ENCODE measurements at places on chromosomes 4 and X. TPM values are rescaled to one million over a fixed set of nuclear protein-coding genes. Genes with fewer than 3 reads are reported as not detected.

DNA sequence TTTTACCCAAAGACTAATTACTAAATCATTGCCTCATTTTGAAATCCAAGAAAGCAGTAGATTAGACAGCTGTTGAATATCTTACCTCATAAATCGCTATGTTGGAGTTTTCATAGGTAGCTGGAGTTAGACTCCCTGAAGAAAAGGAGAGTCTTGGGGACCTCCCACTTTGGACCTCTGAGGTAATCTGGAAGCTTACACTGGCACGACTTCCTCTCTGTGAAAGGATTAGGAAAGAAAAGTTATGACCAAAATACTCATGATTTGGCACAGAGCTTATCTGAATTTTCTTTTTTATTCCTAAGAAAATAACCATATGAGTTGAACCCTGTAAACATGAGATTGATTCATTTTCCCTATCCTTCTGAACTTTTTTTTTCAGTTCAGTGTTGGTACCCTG, 40.6 kb downstream of the GUCY2F start:
- no peaks in the 10 kb centered on the region for H3K4me1 ChIP-seq
- no peaks in the 10 kb centered on the region for H3K27me3 ChIP-seq
- H3K4me3 ChIP-seq = no peak overlapping the region
- H3K36me3 ChIP-seq = no peaks in the 10 kb centered on the region
- no peak overlapping the region for H3K27ac ChIP-seq
- DNase-seq = no peak

GRCh38 chrX:42536286-42536685, 241.7 kb downstream of the PPP1R2C start:
- no peak overlapping the region for H3K27ac ChIP-seq
- no peak overlapping the region for H3K4me3 ChIP-seq
- no peaks in the 10 kb centered on the region for H3K36me3 ChIP-seq
- no peak for DNase-seq
- no peaks in the 10 kb centered on the region for H3K27me3 ChIP-seq

DNA sequence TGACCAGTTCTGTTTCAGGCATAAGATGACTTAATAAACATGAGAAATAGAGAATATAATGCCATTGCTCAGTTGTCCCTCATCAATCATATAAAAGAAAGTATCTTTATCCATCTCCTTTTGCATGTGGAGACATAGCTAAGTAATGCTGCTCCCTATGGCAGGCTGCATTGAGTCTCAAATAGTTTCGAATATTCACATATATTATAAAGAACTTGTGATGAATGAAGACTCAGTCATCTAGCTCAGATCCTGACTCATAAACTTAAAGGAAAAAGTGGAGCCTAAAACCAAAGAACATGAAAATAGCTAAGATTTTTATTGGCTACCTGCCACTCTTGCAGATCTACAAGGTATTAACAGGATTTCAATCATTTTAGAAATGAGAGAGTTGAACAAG, 11.7 kb upstream of the TLL1 start:
- no peak overlapping the region for H3K4me3 ChIP-seq
- H3K36me3 ChIP-seq = no peaks in the 10 kb centered on the region
- no peak for DNase-seq
- H3K27ac ChIP-seq = no peak overlapping the region

- H3K36me3 ChIP-seq = no peaks in the 10 kb centered on the region
- H3K27ac ChIP-seq = no peak overlapping the region
- DNase-seq = no peak
- no peak overlapping the region for H3K4me3 ChIP-seq
Measured at GRCh38 chr4:38411092-38411491, 252.9 kb upstream of the KLF3 start.

- H3K4me1 ChIP-seq = peaks cover 9% of the 10 kb centered on the region
- no peak overlapping the region for H3K27ac ChIP-seq
- H3K4me3 ChIP-seq = no peak overlapping the region
- no peaks in the 10 kb centered on the region for H3K36me3 ChIP-seq
Measured at GRCh38 chrX:154057791-154058190, 38.1 kb upstream of the IRAK1 start.

DNA sequence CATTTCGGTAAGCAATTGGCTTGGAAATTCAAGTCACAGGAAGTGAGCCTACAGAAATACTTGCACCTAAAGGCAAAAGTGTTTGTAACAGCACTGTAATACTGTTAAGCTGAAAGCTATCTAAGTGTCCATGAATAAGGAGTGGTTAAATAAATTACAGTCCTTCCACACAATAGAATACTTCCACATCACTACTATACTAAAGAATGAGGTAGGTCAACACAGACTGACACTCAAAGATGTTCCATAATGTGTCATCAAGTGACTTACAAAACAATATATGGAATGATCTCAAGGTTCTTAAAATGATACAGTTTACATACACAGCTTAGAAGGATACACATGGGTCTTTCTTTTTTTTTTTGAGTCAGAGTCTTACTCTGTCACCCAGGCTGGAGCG, 27.0 kb downstream of the SLC10A6 start:
- DNase-seq = no peak
- H3K4me1 ChIP-seq = peaks cover 4% of the 10 kb centered on the region
- no peak overlapping the region for H3K27ac ChIP-seq
- H3K4me3 ChIP-seq = no peak overlapping the region
- H3K27me3 ChIP-seq = no peaks in the 10 kb centered on the region

- H3K4me3 ChIP-seq = no peak overlapping the region
- H3K36me3 ChIP-seq = no peaks in the 10 kb centered on the region
- no peak overlapping the region for H3K27ac ChIP-seq
- DNase-seq = no peak
Measured at GRCh38 chr4:130985371-130985770, 1889.4 kb downstream of the C4orf33 start.

GRCh38 chr4:70236125-70236524, 6.3 kb upstream of the CSN3 start:
- no peaks in the 10 kb centered on the region for H3K27me3 ChIP-seq
- H3K4me3 ChIP-seq = no peak overlapping the region
- DNase-seq = no peak
- H3K4me1 ChIP-seq = no peaks in the 10 kb centered on the region
- H3K36me3 ChIP-seq = no peaks in the 10 kb centered on the region
- H3K27ac ChIP-seq = no peak overlapping the region

- H3K4me1 ChIP-seq = peaks cover 13% of the 10 kb centered on the region
- no peak overlapping the region for H3K27ac ChIP-seq
- no peaks in the 10 kb centered on the region for H3K27me3 ChIP-seq
- H3K4me3 ChIP-seq = no peak overlapping the region
- DNase-seq = no peak
Measured at GRCh38 chrX:2187352-2188115, 313.2 kb downstream of the DHRSX start.

GRCh38 chr4:7838136-7838782, 101.4 kb downstream of the AFAP1 start:
- H3K36me3 ChIP-seq = no peaks in the 10 kb centered on the region
- no peak overlapping the region for H3K4me3 ChIP-seq
- H3K4me1 ChIP-seq = peaks cover 26% of the 10 kb centered on the region
- no peak overlapping the region for H3K27ac ChIP-seq
- no peak for DNase-seq
- no peaks in the 10 kb centered on the region for H3K27me3 ChIP-seq

DNA sequence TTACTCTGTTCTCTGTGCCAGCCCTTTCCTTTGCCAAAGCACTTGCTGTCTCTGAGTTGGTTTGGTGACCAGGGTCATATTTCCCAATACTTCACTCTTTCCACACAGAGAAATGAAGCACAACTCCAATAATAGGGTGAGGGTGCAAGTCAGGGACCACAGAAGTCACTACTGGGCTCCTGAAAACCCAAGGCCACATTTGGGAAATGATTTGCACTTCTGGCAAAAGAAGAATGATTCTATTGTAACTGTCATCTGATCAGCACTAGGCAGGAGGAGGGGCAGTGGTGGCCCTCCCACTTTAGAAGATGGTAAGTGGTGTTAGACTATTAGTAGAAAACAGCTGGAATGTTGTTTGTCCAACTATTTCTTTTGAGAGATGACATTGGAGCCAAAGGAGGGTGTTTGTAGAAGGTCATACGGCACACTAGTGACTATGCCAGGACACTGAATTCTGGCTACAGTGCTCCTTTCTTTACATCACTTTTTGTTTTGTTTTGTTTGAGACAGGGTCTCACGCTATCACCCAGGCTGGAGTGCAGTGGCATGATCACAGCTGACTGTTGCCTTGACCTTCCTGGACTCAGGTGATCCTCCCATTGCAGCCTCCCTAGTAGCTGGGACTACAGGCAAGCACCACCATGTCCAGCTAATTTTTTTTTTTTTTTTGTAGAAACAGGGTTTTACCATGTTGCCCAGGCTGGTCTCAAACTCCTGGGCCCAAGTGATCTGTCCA, 10.8 kb upstream of the HADH start:
- no peak overlapping the region for H3K27ac ChIP-seq
- DNase-seq = no peak
- H3K4me1 ChIP-seq = no peaks in the 10 kb centered on the region
- H3K4me3 ChIP-seq = no peak overlapping the region
- no peaks in the 10 kb centered on the region for H3K36me3 ChIP-seq

- no peak overlapping the region for H3K27ac ChIP-seq
- no peak for DNase-seq
- no peaks in the 10 kb centered on the region for H3K36me3 ChIP-seq
- no peaks in the 10 kb centered on the region for H3K4me1 ChIP-seq
- H3K27me3 ChIP-seq = no peaks in the 10 kb centered on the region
Measured at GRCh38 chrX:67724359-67725110, 180.7 kb downstream of the AR start.

DNA sequence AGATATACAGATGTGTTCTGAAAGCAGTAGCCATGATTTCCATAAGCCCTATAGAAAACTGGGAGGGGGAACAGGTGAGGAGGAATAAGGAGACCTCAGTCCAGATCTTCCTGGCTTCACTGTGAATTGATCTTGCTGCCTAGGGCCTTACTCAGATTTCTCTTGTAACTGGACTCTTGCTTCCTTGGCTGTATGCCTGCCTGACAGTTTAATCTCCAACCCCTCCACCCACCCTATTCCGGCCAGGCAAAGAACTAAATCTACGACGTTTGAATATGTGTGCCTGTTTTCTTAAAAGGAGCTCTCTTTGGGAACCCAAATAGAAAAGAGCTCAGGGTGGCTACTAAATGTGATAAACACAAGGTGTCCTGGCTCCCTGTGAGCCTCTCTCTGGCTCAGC, 173.0 kb downstream of the GPC3 start:
- no peak for DNase-seq
- H3K27ac ChIP-seq = no peak overlapping the region
- H3K4me3 ChIP-seq = no peak overlapping the region
- no peaks in the 10 kb centered on the region for H3K27me3 ChIP-seq

DNA sequence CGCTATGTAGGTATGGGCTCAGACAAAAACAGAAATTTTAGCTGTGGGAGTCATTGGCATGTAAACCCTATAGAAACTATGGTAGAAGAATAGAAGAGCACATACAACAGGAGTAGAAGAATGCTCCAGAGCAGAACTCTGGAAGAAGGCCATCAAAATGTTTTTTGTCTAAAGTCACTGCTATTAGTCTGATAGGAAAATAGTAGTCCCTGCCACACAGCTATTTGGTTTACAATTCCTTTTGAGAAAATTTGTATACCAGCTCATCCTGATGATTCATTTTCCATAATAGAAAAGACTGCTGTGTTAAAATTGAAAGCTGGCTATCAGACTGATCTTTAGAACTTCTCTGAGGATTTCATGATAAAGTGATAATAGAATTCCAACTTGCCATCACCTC, 32.8 kb upstream of the ADAD1 start:
- H3K4me1 ChIP-seq = no peaks in the 10 kb centered on the region
- H3K36me3 ChIP-seq = no peaks in the 10 kb centered on the region
- H3K4me3 ChIP-seq = no peak overlapping the region
- no peaks in the 10 kb centered on the region for H3K27me3 ChIP-seq
- no peak overlapping the region for H3K27ac ChIP-seq

DNA sequence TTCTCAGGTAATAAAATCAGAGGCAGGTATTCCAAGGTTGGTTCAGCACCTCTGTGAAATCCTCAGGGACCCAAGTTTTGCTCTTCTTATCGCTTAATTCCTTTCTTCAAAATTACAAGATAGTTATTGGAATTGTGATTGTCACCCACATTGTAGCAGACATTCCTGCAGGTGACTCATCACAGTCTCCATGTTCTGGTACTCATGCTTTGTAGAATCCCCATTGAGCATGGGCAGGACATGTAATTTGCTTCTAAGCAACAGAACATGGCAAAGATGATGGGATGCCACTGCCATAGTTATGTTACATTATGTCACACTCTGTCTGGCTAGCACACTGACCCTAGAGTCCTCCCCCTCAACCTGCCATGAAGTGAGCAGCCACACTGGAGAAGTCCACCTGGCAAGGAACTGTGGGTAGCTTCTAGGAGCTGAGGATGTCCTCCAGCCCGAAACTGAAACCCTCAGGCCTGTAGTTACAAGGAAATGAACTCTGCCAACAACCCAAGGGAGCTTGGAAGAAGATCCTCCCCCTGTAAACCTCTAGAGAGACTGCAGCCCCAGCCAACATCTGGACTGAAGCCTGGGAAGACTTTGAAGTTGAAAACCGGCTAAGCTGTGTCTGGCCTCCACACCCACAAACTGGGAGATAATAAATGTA, 58.3 kb upstream of the GUCY1A1 start:
- H3K36me3 ChIP-seq = no peaks in the 10 kb centered on the region
- no peak for DNase-seq
- no peaks in the 10 kb centered on the region for H3K27me3 ChIP-seq
- no peaks in the 10 kb centered on the region for H3K4me1 ChIP-seq

- no peaks in the 10 kb centered on the region for H3K36me3 ChIP-seq
- no peak overlapping the region for H3K27ac ChIP-seq
- H3K27me3 ChIP-seq = peaks cover 27% of the 10 kb centered on the region
- DNase-seq = no peak
- peaks cover 44% of the 10 kb centered on the region for H3K4me1 ChIP-seq
Measured at GRCh38 chr4:153794006-153794405, 5.1 kb upstream of the SFRP2 start.

GRCh38 chr4:131430302-131430701, 1718.8 kb upstream of the PCDH10 start:
- no peak overlapping the region for H3K4me3 ChIP-seq
- DNase-seq = no peak

DNA sequence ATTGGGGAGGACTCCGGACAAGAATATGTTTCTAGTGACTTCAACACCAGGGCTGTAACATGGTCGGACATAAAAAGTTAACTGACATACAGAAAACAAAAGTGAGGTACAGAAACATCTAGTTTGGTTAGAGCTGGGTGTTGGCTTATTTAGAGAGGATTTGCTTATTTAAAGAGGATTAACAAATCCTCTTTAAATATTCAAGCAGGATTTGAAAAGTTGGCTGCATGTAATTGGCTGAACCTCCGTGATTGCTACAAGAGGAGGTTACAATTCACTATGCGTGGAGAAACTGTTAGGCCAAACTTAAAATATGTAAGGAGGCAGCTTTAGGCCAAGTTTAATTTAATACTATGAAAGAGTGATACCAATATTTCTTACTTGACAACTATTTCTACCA, 2707.4 kb downstream of the ARAP2 start:
- no peaks in the 10 kb centered on the region for H3K36me3 ChIP-seq

GRCh38 chr4:93896516-93896915, 68.0 kb downstream of the ATOH1 start:
- H3K27ac ChIP-seq = no peak overlapping the region
- H3K27me3 ChIP-seq = no peaks in the 10 kb centered on the region
- H3K36me3 ChIP-seq = no peaks in the 10 kb centered on the region
- no peak overlapping the region for H3K4me3 ChIP-seq

TMEM150C gene
- 1.1 TPM for total RNA-seq

CRMP1 gene
- total RNA-seq = 5.0 TPM

PNCK gene
- 5.7 TPM for total RNA-seq

BEND2 gene
- total RNA-seq = not detected

CXCL11 gene
- not detected for total RNA-seq

MAGEA2B gene
- not detected for total RNA-seq

OPRPN gene
- not detected for total RNA-seq

CENPVL1 gene
- not detected for total RNA-seq

ERVMER34-1 gene
- 5.2 TPM for total RNA-seq
